ENCODE measurements at places on chromosomes 2 and 18.

GRCh38 chr2:241767464-241768250, 9.0 kb upstream of the GAL3ST2 start:
- DNase-seq, result peak; percentile 14

GRCh38 chr2:143550500-143550899, 421.3 kb downstream of the ARHGAP15 start:
- DNase-seq, result no peak

DNA sequence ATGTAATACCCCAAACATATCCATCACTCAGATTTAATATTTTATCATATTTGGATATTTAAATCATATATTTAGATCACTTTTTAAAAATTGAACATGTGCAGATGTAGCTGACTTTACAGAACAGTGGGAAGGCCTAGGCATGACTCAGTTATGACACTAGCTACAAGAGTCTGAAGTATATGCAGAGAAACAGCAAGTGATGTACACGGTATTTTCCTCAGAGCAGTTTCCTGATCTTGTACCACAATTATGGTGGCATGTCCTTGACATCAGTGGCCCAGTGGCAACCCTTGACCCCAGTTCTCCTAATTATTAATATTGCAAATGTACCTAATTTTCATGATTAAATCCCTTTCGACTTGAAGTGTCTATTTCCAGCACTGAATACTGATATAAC, 28.2 kb downstream of the CDKL4 start:
- no peak for DNase-seq

DNA sequence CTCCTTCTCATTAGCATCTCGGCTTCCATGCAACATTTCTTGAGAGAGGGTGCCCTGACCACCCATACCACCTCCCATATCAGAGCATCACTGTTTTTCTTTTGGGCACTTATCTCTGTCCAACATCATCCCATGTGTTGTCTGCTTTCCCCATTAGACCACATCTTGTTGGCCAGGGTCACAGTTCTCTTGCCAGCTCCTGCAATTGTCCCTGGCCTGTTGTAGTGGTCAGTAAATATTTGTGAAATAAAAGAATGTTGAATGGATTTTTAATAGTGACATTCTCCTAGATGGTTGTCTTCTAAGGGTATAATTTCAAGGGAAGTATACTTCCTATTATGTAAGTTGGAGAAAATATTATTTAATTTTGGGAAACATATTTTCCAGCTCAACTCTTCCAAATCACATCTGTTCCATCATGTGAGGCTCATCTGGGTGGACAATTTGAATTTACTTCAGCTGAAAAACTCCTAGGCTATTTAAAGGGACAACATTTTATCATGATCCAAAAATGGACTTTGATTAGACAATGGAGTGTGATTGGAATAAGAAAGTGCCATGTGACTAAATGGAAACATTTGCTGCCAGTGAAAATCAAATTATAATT, 83.0 kb downstream of the MOGAT1 start:
- no peak for DNase-seq

DNA sequence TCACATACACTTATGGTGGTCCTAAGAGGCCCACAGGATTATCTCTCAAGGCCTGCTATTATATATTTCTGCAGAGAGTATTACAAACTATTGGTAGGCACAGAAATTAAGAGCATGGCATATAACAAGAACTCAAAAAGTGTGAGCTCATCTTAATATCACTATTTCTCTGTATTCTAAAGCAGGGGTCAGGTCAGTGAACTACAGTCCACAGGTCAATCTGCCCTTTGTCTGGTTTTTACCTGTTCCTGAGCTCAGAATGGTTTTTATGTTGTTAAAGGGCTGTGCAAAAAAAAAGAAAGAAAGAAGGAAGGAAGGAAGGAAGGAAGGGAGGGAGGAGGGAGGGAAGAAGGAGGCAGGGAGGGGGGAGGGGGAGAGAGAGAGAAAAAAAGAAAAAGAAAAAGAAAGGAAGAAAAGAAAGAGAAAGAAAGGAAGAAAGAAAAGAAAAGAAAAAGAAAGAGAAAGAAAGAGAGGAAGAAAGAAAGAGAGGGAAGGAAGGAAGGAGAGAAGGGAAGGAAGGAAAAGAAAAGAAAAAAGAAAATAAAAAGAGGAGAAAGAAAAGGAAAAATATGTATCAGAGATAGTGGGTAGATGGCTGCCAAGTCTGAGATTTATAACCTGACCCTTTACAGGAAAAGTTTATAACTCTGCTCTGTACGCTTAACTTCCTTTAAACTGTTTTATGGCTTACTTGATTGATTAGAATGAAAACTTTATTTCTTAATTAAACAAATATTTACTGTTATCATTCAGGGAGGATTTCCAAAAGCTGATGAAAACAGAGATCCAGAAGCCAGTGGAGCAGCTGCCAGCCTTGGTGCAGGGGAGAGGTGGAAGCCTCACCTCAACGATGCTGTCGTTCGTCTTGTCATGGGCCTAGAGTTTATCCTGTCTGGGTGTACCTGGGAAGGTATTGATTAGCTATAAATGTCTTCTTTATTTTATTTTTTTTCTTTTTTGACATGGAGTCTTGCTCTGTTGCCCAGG, 11.2 kb upstream of the SCYGR1 start:
- DNase-seq, result no peak

GRCh38 chr2:76672798-76673197, 849.4 kb downstream of the LRRTM4 start:
- no peak for DNase-seq

GRCh38 chr18:21389283-21389682, 147.3 kb downstream of the GREB1L start:
- no peak for DNase-seq

GRCh38 chr2:182300608-182301007, 126.2 kb downstream of the PDE1A start:
- no peak for DNase-seq

GRCh38 chr2:160582490-160583145, 89.0 kb upstream of the RBMS1 start:
- DNase-seq, result no peak

GRCh38 chr2:216690853-216691741, 4.3 kb downstream of the IGFBP5 start:
- DNase-seq, result peak; percentile 61

- DNase-seq, result no peak
Observed at GRCh38 chr18:38284972-38285371, 719.4 kb upstream of the CELF4 start.

DNA sequence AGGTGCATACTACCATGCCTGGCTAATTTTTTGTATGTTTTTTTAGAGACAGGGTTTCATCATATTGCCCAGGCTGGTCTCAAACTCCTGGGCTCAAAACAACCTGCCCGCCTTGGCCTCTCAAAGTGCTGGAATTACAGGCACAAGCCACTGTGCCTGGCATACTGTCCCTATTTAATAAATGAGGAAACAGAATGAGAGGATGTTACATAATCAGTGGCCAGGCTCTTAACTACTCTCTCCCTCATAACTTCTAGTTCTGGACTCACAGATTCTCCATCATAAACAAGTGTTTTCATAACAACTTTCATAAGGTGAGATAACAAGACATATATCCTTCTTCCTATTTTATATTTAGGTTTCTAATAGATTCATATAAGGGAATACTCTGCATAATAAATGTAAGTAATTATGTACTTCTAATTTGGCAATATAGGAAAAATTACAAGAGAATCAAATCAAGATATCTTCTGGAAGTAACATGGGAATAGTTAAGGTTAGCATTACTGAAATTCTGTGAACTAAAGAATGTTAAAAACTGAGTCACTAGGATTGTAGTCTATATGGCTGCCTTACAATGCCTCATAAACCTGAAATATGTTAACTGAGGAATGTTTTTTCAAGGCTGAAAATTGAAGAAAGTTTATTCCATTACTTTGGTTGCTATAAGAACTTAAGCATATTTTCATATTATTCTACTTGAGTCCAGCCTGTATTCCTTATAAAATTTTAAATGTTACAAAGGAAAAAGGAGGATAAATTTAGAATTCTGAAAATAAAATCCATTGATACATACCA, 71.3 kb downstream of the SLC25A12 start:
- DNase-seq, result no peak

DNA sequence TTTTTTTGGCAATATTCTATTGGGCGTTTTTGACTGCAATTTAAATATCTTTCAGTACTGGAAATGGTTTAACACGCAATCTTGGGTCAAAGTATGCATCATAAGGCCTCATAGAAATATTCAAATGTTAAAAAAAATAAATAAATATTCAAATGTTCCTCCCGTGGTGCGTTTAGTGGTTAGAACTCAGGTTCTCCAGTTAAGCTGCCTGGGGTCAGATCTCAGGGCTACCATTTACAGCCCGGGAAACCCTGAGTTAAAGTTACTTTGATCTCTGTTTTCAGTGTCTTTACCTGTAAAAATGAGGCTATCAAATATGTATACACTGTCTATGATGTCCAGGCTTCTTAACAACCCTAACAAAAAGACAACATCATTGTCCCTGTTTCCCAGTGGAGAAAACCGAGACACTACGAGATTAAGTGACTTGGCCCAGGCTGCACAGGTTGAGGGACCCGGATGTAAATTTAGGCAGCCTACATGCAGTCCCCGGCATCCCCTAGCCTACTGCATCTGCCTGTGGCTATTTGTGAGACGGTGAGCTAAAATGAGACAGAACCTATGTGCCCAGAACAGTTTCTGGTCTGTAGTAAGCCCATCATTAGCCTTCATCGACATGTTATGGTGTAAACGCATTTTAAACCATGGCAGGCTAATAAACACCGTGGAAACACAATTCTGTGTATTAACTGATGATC, 1.7 kb downstream of the FHL2 start:
- no peak for DNase-seq

DNA sequence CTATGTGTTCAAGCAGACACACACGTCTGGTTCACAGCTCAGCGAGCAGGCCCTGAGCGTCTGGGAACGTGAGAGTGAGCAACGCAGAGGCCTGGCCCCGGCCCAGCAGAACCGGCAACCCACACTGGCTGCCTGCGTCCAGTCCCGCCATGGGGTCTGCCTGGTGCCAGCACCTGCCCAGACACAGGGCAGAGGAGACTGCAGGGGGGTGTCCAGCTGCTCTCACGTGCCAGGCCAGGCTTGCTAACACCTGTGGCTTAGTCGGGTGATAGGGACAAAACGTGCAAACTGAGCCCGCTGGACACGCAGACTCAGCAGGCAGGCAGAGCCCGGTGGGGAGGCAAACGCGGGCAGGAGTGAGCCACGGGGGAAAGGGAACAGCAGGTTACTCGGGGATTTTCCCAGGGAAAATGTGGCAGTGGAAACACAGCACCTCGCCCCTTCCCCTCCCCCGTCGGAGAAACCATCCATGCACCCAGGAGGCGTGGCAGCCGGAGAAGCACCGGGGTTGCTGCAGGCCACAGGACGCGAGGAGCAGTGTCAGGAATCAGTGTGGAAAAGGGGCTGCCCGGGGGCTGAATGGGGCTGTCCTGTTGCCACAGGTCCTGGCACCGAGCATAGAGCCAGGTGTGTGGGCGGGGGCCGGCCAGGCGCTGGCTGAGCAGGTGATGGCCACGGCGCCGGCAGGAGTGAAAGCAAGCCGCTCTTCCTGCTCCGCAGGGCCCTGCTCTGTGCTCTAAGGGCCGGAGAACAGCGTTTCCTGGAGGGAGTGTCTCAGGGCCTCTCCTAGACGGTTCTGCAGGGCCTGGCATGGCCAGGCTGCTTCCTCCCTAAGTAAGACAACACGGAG, 154.7 kb downstream of the HDAC4 start:
- DNase-seq, result no peak

GRCh38 chr2:189657867-189658266, 3.4 kb upstream of the ASNSD1 start:
- DNase-seq, result no peak

DNA sequence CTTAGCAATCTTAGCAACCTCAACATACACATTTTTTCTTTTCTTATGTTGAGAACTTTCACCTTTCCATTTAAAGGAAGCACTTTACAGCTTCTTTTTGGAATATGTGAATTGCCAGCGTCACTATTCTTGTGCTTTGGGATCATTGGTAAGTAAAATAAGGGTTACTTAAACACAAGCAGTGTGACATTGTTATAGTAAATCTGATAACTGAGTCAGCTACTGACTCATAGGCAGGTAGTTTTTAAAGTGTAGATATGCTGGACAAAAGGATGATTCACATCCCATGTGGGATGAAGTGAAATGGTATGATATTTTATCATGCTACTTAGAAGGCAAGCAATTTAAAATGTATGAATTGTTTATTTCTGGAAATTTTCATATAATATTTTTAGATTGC, 637.2 kb downstream of the DCDC2C start:
- DNase-seq, result no peak

GRCh38 chr18:34959211-34959829, 81.9 kb upstream of the MAPRE2 start:
- DNase-seq, result no peak

- no peak for DNase-seq
Observed at GRCh38 chr18:4020026-4020425, 435.1 kb downstream of the DLGAP1 start.

DNA sequence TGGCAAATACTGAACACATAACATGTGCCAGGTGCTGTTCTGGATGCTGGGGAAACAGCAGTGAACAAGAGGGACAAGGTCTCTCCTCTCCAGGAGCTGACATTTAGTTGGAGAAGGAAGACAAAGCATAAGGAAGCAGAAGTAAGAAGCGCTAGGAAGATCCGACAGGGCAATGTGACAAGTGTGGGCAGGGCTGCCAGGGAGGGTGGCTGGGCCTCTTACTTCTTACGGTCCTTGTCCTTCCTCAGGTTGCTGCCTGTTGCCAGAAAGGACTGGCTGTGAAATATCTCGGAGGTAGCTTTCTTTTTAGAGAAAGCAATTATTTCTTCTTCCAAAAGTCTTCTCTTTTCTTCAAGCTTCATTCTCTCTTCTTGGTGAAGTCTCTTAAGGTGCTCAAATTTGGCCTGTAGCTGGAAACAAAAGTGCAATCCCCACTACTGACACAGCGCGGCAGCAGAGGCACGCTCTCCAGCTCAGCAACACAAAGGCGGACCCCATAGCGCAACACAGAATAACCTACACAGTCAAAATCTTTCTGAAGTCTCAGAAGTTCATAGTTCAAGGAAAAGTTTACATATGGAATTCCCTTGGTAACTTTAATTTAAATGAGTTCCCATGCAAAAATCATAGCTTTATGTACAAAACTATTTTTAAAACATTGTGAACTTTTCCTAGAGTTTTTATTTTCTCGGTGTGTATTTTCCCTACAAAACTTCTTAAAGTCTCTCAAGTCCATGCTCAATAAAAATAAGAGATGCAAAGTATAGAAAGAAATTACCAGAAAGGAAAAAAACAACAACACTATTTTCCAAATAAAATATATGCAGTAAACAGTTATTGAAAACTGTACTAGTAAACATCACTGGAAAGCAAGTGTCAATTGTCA, 67.7 kb downstream of the SEPTIN10 start:
- DNase-seq, result no peak

GRCh38 chr2:177296040-177296439, 31.5 kb upstream of the NFE2L2 start:
- no peak for DNase-seq

GRCh38 chr2:108971661-108972566, 17.1 kb downstream of the EDAR start:
- no peak for DNase-seq

DNA sequence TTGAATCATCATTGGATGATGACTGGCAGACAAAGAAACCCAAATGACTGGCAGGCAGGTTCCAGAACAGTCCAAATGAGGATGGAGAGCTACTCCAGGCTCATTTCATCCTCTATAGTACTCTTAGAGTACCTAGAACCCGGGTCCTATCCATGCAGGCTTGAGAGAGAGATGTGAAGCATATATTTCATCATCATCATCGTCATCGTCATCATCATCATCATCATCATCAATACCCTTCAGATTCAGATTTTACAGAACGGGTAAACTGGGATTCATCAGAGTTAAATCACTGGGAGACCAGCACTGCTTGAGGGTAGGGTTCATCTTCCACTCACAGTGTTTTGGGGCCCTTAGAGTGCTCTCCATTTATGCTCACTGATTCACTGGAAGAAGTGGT, 52.3 kb downstream of the PAX8 start:
- no peak for DNase-seq

- DNase-seq, result no peak
Observed at GRCh38 chr2:144431392-144431783, 88.5 kb downstream of the ZEB2 start.

Measured in D721Med (cell line).